ENCODE measurements at places on chromosomes 7 and 10.

GRCh38 chr7:22983257-22983855, 30.6 kb downstream of the HYCC1 start:
- no peak for DNase-seq

DNA sequence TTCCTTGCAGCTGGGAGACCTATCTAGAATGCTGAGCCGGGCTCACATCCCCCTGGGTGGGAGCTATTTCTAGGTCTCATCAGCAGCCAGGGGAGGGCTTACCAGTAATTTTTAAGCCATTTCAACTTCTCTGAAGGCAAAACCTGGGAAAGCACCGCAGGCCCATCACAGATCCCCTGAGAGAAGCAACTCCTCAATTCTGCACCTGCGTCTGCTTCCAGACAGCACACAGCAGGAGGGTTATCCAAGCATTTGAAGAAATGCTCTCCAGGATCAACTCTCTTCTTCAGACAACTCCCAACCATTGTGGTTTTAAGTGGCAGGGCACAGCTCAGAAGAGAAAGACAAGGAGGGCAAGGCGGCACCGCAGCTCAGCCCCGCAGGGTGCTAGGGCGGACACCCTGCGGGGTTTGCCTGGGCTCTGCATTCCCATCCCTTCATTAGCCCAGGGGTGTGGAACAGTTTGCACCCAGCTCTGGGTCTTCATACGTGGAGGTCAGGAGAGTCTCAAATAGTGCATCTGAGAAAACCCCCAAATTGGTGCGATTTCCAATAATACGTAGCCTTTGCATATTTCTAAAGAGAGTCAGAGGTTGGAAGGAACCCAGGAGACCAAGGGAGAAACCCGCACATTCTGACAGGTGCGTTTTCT, 618.7 kb downstream of the DNAJB6 start:
- peak; percentile 44 for DNase-seq

DNA sequence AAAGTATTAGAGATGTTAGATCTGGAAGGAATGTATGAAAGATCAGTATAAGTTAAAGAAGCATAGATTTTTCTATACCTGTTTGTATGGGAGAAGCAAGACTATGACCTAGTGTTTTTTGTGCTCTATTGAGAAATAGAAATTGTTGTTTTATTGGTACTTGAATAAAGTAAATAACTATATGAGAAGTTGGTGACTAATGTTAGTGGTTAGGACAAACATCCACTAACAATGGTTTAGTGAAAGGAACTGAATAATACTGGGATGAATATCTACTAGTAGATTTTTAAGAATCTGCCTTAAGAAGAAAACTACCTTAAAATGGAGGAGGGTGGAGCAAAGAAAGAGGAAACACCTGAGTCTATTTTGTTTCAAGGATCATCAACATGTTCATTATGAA, 521.1 kb upstream of the POT1 start:
- no peak for DNase-seq

DNA sequence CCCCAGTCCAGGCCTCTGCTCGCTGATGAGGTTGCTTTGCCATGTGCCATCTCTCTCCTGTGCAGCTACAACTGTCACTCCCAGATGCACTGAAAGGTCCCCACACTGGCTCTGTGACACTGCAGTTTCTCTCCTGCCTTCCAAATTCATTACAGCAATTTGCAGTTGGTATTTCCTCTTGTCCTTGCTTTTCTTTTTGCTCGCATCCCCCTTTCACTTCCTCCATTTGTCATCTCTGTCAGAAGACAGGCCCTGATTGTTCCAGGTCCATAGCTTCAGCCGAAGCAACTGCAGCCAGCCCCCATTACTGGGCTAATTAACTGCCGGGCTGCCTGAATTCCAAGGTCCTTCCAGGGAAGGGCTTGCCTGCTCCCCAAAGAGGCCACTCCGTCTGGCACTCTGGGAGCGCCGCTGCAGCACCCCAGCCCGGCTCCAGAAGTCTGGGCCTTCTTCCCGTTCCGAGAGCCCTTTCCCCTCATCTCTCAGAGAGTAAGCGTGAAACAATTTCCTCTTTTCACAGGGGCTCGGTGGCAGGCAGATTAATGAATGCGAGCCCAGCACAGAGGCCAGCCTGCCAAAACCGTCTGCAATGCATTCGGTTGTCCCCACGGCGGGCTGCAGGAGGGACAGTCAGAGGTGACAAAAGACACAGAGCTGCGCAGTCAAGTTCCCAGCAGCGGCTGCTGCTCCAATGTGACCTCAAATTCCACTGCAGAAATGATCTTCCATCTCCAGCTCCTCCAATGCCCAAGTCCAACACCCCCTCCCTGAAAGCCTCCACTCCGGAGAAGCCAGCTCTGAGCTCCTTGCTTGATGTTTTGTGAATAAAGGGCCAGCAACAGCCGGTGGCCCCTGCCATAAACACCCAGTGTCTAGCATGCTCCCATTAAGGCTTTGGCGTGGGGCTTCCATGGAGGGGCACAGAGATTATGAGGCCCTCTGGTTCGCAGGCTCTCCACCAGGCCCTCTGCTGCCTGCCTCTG, 279.4 kb upstream of the HABP2 start:
- peak; percentile 76 for DNase-seq

DNA sequence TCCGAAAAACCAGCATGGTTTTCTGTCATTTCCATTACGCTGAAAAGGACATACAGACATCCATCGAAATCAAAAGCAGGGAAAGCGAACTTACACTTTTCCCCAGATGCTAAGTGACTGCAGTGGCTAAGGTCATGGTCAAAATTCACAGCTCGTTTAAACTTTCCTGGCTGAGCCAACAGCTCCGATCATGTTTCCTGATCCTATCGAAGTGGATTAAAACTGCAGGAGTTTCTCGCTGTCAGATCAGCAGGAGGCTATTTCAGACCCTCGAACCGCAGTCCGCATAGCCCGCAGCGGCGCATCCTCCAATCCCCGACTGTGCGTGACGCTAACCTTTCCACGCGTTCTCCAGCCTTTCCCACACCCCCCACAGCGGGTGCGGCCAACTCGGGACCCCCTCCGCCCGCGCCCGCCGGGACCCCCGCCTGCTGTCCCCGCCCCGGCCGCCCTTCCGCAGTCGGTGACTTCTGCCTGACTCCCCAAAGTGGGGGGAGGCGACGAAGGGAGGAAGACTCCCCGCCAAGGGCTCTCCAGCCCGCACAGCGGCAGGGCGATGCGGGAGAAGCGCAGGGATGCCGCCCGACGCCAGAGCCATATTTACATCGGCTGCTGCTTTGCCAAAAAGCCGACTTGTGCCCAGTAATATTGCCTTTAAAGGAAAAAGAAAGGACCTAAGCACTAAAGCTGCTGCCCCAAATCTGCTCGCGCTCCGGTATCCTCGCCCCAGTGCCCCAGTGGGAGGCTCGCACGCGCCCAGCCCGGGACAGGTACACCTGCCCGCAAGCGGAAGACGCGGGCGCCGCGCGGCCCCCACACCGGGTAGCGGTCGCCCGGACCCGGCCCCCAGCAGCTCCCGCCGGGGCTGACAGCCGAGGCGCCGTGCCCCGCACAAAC, 1.2 kb downstream of the PIP4K2A start:
- DNase-seq = peak; percentile 67
